ENCODE measurements at places on chromosomes 2 and 18.

- DNase-seq = no peak
Measured at GRCh38 chr2:131056204-131056931, 36.9 kb downstream of the FAM168B start.

DNA sequence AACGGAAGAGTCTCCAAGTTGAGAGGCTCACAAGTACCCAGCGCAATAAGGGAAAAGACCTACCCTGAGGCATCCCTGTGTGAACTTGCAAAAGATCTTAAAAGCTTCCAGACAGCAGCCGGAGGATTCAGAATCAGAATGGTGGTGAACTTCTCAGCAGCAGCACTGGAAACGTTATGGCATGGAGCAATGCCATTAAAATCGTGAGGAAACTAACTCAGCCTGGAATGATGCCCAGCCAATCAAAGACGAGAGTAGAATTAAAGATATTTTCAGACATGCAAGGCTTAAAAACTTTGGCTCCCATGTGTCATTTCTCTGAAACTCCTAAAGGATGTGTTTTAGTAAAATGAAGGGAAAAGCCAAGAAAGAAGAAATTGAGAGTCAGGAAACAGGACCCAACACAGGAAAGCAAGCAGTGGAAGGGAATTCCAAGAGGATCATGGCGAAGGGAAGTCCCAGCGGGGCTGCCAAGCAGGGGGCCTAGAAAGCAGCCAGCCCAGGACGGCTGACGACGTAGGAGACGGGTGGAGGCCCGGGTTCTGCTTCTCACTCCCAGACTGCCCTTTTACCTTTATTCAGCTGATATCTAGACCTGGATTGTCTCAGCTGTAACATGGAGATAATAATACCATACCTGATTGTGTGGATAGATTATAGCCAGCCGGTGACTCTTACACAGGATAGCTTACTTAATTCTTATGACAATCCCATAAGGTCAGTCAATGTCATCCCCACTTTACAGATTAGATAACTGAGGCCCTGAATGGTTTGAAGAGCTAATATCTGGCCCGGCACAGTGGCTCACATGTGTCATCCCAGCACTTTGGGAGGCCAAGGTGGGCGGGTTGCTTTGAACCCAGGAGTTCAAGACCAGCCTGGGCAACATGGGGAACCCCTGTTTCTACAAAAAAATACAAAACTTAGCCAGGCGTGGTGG, 92.8 kb downstream of the ASAP2 start:
- DNase-seq = no peak

GRCh38 chr18:13576598-13576997, 149.8 kb downstream of the FAM210A start:
- DNase-seq = no peak

GRCh38 chr18:76839086-76839794, 16.9 kb downstream of the ZNF236 start:
- no peak for DNase-seq

DNA sequence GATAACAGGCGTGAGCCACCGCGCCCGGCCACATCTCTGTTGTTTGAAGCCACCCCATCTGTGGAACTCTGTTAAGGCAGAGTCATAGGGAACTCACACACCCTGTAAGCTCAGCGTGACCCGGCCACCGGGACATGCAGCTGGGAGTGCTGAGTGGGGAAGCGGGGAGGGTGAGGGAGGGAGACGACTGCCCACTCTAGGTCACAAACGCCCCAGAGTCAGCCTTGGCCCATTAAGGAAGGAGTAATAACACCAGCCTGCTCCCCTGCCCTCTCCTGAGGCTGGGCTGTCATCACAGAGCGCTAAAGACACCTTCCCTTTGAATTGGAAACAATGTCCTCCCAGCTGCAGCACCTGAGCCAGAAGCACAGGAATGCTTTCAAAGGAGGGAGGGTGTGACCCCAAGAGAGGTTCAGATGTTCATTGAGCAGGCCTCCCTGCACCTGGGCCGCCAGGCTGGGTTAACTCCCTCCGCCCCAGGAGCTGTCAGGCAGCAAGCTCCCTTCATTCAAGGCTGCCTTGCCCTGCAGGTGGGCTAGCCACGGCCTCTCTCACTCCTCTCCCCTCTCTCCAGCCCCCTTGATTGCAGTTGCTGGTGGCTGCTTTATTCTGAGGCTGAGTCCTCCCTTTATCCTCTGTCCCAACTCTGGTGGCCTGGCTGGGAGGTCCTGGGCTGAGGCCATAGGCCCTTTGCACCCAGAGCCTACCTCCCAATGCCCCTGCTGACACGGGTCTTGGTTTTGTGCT, 77.2 kb upstream of the HPCAL1 start:
- DNase-seq = no peak

- peak; percentile 45 for DNase-seq
Measured at GRCh38 chr18:79524181-79525078, 128.7 kb downstream of the NFATC1 start.

GRCh38 chr2:120566331-120567035, 169.2 kb upstream of the GLI2 start:
- no peak for DNase-seq

DNA sequence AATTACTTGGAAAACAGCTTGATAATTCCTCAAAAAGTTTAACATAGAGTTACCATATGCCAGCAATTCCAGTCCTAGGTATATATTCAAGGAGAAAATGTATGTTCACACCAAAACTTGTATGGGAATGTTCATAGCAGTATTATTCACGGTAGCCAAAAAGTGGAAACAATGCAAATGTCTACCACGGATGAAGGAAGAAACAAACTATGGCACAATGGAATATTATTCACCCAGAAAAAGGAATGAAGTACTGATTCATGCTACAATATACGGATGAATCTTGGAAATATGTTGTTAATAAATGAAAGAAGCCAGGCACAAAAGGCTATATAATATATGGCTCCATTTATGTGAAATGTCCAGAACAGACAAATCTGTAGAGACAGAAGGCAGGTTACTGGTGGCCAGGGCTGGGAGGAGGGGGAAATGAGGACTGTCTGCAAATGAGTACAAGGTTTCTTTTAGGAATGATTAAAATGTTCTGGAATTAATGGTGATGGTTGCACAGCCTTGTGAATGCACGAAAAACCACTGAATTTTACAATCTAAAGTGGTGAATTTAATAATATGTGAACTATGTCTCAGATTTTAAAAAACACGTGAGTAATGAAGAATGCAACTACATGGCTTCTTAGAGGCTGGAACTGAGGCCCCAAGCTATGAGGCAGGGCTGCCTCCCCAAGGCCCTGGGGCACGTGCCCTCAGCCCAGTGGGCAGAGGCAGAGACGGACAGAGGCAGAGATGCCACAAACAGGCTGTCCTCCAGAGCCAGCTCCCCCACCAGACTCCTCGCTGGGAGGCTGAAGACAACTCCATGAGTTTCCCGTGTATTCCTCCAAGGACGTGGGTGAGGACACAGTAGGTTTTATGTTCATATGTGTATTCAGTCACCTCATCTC, 5.0 kb downstream of the LIMS2 start:
- no peak for DNase-seq

- DNase-seq = no peak
Measured at GRCh38 chr2:233433794-233434193, 79.5 kb downstream of the DGKD start.

GRCh38 chr2:36528274-36528673, 69.7 kb downstream of the FEZ2 start:
- no peak for DNase-seq

- no peak for DNase-seq
Measured at GRCh38 chr2:43086451-43087221, 139.8 kb downstream of the ZFP36L2 start.

- DNase-seq = no peak
Measured at GRCh38 chr2:78068808-78069207, 546.6 kb upstream of the LRRTM4 start.

- no peak for DNase-seq
Measured at GRCh38 chr2:11482473-11483035, 16.6 kb upstream of the E2F6 start.

DNA sequence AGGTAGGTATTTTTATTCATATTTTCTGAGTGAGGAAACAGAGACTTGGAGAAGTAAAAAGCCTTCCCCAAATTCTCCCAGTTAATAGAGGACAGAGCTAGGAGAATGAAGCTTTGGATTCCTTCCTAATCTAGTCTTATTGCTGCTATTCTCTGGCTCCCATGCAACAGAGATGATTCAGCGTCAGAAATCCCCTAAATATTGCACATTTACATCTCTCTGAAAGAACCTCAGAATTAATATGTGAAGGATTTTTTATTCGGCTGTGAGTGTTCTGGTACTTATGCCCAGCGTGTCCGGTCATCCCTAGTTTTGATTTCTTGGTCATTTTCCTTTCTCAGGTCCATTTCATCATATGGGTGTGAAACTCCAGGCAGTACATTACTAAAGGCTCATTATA, 91.2 kb upstream of the SESTD1 start:
- DNase-seq = no peak

DNA sequence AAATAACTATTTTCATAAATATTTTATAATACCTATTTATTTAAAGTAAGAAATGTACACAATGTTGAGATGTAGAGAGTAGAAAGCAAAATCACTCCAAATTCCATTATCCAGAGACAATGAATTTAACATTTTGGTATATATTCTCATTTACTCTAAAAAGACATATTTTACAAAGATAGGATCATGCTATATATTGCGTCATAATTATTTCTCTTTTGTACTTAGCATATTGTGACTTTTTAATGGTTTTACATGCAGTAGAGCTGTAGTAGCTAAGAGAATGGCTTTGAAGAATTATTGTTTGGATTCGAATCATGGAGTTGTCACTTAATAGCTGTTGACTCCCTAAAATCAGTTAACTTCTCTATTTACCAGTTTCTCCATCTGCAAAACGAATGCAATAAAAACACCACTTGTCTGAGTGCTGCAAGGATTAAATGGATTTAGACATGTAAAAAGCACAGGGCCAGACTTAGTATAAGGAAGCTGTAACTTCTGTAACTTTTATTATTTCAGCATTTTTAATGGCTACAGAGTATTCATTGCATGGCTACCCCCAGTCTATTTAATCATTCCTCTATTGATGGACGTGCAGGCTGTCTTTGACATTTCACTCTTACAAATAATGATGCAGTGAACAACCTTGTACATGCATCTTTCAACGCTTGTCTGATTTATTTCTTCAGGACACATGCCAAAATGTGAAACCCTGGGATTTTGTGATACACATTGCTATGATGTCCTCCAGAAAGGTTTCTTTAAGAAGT, 33.2 kb downstream of the KCNS3 start:
- DNase-seq = no peak

DNA sequence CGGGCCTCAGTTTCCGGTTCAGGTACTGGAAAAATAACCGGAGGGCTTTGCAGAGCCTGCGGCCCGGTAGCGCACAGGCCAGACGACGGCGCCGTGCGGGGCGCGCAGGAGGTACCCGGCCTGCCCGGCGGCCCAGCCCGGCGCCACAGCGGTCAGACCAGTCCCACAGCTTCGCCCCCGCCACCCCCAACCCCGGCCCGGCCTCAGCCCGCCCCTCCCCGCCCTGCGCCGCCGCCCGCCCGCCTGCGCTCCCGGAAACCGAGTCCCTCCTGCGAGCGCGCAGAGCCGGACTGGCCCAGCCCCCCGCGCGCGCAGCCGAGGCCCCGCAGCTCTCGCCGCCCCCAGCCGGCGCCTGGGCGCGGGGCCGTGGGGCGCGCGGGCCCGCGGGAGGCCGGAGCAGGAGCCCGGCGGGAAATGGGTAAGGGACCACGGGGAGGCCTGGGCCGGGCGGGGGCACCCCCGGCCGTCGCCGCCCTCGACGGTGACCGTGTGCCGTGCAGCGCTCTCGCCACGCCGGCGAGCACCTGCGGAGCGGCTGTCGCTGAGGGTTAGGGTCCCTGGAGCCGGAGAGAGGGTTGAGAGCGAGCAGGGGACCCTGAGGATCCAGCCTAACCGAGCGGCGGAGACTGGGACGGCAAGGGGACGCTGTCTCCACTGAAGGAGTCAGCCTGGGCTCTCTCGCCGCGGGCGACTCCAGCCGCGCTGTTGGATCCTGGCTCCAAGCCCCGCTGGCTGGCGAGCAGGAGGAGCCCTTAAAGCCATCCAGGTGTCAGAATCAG, 16.5 kb upstream of the PSD4 start:
- no peak for DNase-seq

GRCh38 chr18:3660739-3661515, 211.0 kb downstream of the TGIF1 start:
- DNase-seq = no peak

GRCh38 chr2:11307764-11308415, 36.5 kb downstream of the ROCK2 start:
- no peak for DNase-seq
